ENCODE measurements at places on chromosomes 7 and 10.

DNA sequence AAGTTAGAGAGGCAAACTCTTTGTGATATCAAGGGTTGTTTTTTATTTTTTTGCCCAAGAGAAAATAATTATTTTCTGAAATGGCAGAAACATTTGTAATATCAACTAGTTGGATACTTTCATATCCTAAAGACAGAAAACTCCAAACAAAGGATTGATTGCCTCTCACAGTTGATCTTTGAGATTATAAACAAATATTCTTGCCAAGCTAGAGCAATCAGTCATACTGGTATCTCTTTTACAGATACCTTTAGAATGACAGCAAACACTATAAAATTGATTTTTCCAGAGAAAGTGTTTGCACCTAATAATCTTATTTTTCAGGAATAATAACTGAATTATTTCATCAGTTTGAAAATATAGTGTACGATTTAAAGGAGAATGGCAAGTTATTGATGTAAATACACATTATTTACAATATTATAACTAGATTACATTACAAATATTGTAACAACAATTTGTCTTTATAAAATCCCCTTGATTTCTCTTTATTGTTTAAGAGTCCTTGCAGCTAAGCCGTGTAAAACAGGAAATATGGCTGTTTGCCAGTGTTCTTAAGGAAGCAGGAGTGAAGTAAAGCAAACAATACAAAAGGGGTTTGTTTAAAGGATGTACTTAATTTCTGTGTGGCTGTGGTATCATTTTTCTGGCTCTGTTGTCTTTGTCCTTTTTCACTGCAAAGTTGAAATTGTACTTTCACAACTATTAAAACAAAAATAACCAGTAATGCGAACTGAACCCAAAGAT, 58.4 kb downstream of the MAPK8 start:
- no peak for DNase-seq

DNA sequence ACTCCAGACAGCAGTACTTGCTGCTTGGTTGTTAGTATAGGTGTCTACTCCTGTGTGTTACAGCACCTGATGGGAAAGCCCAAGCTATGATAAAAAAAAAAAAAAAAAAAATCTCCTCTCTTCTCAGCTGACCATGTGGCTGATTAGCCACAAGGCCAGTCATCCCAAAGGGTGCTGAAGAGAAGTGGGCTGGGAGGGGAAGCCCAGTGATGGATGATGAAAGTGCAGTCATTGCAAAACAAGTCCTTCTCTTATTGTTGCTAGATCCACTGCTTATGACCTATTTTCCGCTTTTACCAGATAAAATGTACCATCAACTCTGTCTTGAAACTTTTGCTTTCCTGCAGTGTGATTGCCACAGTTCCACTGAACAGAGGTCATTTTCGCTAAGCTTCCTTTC, 1092.5 kb upstream of the C7orf33 start:
- no peak for DNase-seq

GRCh38 chr10:103682631-103683030, 172.7 kb downstream of the SH3PXD2A start:
- DNase-seq = no peak

- no peak for DNase-seq
Observed at GRCh38 chr7:73678862-73679261, 4.4 kb downstream of the DNAJC30 start.

DNA sequence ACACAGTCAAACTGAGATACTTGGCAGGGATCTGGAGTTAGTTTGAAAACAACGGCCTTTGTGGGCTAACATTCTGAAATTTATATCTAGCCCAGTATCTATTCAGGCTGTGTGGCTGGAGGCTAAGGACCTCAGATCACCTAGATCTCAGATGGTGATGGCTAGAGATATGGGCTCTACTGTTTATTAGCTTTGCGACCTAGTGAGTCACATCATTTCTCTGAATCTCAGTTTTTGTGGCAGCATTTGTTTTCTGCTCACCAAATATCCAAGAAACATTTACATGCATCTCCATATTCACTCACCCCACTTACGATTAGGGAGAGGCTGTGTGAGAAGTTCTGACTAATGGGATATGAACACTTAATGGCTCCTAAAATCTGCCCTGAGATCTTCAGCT, 503.9 kb downstream of the KIF20B start:
- no peak for DNase-seq

- no peak for DNase-seq
Observed at GRCh38 chr7:133761443-133761842, 365.7 kb upstream of the LRGUK start.

GRCh38 chr10:17454161-17455014, at the start of gene ST8SIA6:
TSS of gene ST8SIA6 (minus strand) at chr10:17454595. CDS start at chr10:17454255, 340 bp downstream.
- peak; percentile 49 for DNase-seq

DNA sequence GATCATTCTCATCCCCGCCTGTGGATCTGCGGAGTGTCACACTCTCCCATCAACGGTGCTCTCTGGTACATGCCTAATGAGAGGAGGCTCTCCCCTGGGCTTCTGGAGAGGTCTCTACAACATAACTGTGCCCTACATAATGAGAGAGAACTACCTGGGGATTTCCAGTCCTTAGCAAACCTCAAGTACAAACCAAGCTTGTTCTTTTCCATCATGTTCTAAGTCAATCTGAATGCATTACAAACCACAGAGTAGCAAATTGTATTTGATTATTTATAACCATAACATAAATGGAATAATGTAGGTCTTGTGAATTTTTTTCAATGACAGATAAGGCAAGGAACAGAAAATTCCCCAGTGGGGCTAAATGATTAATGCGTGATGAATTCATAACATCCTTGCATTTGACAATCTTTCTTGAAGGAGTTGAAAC, 412.4 kb upstream of the NRP1 start:
- DNase-seq = no peak

GRCh38 chr10:7585228-7585627, 81.5 kb downstream of the ITIH5 start:
- no peak for DNase-seq

GRCh38 chr10:30358206-30358605, 9.1 kb upstream of the MTPAP start:
- DNase-seq = no peak

GRCh38 chr10:66353422-66353821, 572.4 kb upstream of the LRRTM3 start:
- DNase-seq = no peak

GRCh38 chr10:104895541-104895940, 254.5 kb downstream of the SORCS3 start:
- no peak for DNase-seq

DNA sequence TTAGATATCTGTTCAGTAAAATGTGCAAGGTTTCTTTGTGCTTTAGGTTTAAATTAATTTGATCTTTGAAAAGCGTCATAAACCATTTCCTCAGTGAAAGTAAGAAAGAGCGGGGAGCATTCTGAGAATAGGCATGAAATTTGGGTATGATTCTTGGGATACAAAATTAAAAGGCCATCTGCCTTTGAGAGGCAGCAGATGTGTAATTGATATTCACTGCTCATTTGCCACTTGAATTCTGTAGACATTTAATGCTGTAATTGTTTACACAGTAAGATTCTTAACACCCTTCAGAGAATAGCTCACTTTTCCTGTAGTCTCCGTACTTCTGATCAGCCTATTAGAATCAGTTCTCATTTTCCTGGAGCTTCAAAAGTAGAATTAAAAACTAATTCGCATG, 18.7 kb downstream of the FRMD4A start:
- DNase-seq = no peak

GRCh38 chr7:130444234-130444633, 3.4 kb upstream of the CEP41 start:
- no peak for DNase-seq

DNA sequence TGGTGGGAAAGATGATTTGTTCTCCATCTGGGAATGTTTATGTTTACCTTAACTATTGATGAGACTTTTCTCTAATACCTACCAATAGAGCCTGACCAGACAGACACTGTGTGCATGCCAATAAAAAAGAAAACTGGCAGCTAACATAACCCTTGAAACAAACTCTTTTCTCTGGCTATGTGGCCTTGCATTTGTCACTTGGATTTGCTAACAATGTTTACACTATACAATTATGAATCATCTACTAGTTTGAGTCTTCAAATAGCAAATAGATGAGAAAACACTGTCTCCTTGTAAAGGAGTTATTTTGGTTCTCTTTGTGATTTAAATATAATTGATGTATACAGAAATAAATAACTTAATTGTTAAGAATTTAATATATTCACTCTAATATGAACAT, 273.1 kb downstream of the SEMA3D start:
- no peak for DNase-seq

DNA sequence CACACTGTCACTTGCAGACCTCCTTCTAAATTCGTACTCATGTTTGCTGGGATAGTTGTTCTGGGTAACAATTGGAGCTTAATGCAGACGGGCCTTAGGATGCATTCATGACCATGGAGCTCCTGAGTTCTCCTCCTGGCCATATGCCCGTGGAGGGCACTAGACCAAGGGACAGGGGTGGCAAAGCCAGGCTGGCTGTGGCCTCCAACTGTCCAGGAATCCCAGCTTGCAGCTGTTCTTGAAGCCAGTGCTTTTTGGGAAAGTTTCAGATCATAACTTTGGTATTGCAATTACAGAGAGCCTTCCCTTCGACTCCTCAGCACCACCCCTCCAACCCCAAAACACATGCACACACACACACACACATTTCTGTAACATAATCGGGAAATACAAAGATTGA, 30.6 kb downstream of the ANTXRL start:
- no peak for DNase-seq

DNA sequence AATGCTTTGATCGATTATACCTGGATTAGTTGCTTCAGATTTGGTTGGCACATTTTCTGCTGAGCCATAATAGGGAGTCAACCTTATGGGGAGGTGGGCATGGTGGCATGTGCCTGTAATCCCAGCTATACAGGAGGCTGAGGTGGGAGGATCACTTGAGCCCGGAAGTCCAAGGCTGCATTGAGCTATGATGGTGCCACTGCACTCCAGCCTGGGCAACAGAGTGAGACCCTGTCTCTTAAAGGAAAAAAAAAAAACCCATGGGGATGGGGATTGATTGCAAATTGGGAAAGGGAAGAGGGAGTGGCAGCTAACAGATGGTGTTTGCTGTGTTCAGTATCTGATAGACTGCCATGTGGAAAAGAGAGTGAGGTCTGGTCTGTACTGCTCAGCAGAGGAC, 11.1 kb downstream of the STK17A start:
- no peak for DNase-seq

GRCh38 chr10:71212318-71213126, at the start of gene UNC5B:
TSS of gene UNC5B (plus strand) at chr10:71212570. CDS start at chr10:71212986, 416 bp downstream.
- peak; percentile 93 for DNase-seq

DNA sequence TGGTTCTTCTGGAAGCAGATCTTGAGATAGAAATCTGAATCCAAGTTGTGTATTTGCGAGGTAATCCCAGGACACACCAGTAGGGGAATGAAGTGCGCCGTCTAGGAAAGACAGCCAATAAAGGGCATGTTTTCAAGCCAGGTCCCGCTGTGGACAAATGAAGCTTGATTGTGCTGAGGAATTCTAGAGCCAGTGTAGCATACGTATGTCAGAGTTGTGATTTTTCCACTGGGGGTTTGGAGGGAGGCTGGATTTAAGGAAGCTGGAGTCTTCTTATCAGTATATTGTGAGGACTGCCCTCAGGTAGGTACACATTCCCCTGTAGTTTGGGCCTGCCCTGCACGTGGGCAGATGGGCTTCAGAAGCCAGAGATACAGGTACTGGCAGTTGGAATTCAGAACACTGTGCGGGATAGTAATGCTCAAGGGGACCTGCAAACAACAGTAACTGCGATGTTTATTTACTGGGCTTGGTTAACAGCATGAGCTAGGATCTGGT, 50.9 kb downstream of the GALNT11 start:
- DNase-seq = no peak

GRCh38 chr7:108033776-108034497, 31.0 kb upstream of the LAMB1 start:
- DNase-seq = no peak

GRCh38 chr7:155532792-155533119, 13.6 kb downstream of the CNPY1 start:
- no peak for DNase-seq

DNA sequence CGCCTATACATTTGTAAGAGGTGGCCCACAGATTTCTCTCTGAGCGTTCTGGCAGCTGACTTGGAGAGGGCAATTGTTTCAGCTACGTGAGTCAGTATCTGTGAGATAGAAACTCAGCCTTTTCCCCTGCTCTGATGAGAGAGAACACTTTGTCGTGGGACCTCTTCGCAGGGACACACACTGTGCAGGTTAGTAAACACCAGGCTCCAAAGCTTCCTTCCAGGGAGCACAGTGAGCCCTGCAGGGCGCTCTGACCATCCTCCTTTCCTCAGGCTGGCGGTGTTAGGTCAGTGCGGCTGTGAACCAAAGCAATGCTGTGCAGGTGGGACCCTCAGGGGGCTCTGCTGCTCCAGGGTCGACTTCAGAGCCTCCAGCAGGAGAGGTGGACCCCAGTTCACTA, 152.2 kb upstream of the TCF7L2 start:
- no peak for DNase-seq

DNA sequence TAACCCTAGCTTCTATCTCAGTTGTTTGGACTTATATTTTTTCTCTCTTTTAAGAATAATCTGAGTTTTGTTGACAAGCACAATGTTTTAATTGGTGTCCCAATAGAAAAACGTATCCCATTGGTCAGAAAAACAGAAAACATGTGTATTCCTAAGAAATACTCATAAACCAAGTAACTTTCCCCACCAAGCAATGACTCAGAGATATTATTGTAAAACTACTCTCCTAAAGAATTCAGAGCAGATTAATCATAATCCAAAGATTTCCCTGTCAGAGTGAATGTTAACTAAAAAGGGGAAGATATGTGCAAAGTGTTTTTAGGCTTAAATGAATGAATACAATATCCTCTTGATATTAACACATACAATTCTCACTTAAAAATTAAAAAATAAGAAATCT, 29.4 kb upstream of the MBL2 start:
- DNase-seq = no peak

DNA sequence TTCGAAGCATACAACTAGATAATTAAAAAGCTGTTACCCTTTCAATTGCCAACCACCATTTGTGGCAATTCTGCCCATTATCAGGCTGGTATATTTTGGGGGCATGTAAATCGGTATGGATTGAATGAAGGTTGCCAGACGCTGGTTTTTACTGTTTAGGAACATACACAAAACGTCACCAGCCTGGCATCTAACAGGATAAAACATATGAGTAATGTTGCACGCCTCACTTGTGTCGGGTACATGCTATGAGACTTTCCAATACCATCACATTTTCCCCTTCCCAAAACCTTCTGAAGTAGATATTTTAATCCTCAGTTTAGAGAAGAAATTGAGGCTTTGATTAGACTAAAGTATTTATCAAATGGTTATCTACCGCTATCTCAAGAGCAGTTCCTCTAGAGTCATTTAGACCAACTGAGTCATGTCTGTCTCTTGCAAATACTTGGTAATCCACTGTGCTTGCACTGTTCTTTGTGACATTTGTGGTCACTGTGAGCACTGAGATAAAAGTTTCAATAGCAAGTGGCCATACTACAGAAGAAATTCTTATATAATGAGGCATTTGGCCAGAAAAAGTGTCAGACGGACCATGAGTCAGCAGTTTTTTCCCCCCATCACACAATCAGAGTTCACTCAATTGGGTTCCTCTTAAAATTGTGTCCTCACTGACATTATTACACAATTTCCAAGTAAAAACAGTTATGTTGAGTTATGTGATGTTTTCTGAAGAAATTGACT, 498.7 kb downstream of the NXPH1 start:
- peak; percentile 6 for DNase-seq
